ENCODE measurements at places on chromosomes 7 and 10.

GRCh38 chr10:13837966-13838365, 251.2 kb downstream of the PRPF18 start:
- DNase-seq: no peak

DNA sequence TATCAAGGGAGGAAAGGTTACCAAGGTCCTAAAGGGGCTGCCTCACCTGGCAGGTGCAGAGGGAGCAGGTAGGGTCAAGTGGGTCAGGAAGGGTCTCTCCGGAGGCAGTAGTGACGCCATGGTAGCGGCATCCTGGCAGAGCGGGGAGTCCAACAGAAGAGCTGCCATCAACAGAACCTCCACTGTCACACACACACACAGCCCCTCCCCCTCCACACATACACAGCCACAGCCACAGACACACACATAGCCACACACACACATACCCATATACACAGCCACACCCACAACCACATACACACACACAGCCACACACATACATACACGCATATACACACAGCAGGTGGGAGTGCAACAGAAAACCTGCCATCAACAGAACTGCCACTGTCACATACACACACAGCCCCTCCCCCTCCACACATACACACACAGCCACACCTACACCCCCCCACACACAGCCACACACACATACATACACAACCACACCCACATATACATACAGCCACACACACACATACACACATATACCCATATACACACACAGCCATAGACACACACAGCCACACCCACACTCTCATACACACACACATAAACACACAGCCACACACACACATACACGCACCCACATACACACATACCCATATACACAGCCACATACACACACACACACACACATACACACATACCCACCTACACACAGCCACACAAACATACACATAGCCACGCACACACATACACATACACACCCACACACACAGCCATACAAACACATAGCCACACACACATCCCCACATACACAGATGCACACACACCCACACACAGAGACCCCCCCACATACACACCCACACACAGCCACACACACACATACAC, 23.1 kb downstream of the KCP start:
- no peak for DNase-seq

DNA sequence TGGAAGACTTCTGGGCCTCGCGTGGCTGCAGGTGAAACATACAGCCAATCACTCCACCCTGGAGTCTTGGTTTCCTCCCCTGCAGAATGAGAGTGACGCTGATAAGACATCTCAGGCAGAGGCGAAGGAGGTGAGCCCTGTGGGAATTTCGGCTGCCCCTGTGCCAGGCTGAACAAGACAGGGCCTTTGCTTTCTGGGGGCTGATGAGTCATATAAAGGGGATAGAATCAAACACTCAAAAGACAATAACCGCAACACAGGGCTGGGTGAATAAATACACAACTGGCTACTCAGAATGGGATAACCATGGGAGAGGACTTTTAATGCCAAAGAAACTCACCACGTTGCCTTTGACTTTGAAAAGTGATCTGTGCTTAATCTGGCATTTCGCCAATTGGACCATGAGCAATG, 143.8 kb downstream of the KCNMA1 start:
- no peak for DNase-seq

DNA sequence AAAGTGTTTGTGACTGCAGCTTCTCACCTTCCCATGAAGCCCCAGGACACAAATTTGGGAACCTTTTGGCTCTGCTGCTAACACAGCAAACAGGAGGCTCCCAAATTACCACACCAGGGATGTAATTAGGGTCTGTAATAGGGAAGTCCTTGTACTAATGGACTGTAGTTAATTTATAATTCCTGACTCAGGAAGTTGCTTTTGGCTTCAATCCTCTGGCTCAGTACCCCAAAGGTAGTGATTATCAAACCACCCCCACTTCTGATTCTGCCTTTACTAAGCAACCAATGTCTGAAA, 3.8 kb upstream of the MALSU1 start:
- DNase-seq: no peak

GRCh38 chr7:99380823-99381663, 6.5 kb downstream of the ARPC1B start:
- DNase-seq: no peak

GRCh38 chr7:107874605-107875446, 16.2 kb upstream of the DLD start:
- DNase-seq: peak; percentile 35

DNA sequence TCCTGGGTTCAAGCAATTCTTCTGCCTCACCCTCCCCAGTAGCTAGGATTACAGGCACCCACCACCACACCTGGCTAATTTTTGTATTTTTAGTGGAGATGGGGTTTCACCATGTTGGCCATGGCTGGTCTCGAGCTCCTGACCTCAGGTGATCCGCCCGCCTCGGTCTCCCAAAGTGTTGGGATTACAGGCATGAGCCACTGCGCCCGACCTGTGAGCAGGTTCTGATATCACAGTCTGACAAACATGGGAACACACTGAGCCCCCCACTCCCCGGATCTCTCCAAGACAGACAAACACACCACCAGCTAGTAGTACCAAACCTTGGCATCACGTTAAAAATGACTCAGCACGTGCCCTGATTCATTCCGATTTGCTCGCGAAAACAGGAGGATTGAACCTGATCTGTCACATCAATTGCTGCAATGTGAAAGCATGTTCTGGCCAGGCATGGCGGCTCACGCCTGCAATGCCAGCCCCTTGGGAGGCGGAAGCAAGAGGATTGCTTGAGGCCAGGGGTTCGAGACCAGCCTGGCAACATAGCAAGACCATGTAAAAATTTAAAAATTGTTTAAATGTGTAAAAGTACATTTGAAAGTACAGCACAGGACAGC, 106.5 kb downstream of the SMURF1 start:
- DNase-seq: no peak

- DNase-seq: no peak
Measured at GRCh38 chr7:94556028-94556427, 46.4 kb downstream of the CASD1 start.

DNA sequence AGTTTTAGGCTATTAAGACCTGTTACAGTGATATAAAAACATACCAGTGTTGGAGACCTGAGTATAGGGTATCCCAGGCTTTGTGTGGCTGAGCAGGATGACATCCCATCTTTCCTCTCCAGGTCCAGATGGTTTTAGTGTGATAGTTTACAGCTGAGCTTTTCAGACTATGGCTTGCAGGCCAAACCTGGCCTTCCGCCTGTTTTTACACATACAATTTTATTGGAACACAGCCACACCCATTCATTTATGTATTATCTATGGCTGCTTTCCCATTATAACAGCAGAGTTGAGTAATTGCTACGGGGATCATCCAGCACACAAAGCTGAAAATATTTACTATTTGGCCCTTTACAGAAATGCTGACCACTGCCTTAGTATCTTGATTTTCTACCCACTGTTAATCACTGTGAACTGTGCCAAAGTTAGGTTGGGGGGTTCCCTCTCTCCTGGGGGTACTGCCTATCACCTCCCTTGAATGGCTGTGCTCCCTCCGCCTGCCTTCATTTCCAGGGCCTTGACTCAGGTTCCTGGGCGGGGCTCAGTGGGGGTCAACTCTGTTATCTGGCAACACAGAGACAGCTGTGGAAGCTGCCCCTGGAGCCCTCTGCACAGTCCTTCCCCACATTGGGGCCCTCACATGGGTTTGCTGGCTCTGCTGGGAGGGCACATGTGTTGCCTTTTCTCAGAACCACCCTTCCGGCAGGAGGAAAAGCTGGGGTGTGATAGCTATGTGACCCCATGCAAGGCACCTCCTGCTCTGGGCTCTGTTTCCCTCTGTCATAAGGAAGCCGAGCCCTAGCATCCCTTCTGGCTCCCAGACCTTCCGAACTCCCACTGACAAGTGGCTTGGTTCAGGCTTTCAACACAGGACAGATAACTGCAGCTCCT, 40.3 kb upstream of the SH2D4B start:
- no peak for DNase-seq

DNA sequence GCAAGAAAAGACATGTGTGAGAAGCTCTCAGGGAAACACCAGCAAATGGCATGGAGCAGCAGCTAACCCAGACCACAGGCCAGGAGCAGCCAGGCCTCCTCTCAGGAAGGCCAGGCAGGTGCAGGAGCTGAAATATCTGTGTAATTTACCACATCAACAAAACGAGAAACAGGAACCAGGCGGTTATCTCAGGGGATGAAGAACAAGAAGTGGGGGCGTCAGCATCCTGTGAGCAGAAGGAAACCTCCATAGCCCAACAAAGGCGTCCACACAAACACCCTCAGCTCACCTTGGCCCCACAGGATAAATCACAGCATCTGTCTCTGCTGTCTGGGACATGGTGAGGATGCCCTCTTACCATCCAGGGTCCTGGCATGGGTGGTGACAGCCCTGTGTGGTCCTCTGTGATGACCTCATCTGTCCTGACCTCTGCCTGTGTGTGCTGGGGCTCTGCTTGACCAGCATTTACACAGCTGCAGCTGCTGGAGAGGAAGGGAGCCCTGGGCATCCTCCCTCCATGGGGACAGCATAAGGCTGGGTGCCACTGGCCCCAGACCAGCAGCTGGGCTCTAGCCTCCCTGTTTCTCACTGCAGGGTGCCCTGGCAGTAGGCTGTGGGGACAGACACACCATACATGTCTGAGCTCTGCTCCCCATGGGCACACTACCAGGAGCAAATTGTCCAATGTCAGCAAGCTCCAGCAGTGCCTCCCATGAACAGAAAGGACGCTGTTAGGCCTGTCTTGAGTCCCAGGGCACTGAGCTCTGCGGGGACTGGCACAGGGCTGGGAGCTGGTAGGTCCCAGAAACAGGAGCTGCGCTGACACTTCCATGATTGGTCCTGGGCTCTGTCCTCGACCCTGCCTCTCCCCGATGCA, 34.6 kb downstream of the ANXA8 start:
- DNase-seq: no peak

DNA sequence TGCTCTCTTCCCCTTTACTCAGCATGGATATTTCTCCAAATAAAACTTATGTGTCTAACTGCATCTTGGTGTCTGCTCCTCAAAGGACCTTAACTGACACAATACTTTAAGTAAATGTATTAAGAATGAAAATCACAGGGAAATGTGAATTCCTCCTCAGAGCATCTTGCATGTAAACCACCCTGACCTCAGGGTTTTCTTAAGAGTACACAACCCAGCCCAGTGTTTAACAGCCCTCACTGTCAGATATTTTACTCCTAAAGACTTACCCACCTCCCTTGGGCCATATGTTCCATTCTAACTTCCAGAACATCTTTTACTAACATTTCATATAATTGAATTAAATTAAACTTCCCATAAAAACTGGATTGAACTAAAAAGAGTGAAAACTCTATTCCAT, 315.3 kb downstream of the HPSE2 start:
- DNase-seq: no peak

DNA sequence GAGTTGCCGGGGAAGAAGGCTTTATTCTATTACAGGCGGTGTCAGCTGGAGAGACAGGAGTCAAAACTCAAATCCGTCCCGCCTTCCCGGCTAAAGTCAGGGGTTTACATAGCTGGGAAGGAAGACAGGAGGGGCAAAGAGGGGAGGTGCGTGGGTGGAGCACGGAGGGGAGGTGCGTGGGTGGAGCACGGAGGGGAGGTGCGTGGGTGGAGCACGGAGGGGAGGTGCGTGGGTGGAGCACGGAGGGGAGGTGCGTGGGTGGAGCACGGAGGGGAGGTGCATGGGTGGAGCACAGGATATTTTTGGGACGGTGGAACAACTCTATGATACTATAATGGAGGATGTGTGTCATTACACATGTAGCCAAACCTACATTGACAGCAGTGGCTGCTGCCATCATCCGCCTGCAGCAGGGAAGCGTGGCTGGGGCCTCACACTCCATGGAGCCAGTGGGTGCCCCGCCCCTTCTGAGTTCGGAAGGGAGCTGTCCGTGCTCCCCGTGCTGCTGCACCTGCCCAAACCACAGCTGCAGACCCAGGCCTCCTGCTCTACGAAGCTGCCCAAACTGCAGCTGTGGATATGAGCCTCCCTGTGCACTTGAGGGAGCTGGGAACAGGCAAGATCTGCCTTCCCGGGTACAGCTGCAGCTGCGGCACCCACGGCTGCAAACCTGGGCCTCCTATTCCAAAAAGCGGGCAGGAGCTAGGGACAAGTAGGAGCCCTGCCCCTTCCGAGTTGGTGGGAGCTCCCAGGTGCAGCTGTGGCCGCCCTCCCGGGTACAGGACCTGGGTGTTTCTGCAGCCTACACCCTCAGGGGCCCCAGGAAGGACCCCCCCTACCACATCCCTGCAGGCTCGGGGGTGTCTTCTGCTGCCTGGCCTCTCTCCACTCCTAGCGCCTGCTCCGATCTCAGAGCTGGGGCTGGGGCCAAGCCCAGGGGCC, 119.4 kb downstream of the DYNC2I1 start:
- no peak for DNase-seq

DNA sequence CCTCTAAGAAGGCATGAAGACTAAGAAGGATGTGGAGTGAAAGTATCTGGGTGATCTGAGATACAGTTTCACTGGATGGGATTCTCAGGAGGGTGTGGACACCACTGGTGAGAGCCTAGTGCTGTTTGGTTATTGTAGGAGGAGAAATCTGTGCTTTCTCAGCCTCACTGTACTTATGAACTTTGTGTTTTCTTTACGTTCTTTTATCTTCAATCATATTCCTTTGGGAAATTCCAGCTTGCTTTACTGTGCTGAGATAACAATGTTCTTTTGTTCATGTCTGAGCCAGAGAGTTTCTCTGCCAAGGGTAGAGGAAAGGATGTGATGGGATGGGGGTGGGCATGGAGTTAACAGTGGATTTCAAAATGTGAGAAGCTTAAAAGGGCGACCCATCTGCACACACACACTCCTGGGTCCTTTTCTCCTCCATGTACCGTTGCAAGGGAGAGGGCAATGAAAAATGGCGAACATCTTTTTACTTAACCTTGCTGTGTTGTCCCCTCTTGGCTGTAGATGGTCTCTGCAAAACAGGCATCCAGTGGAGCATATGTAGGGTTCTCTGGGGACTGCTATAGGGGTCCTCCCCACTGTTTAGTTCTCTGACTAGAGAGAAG, 25.0 kb upstream of the TAX1BP1 start:
- DNase-seq: no peak

- peak; percentile 14 for DNase-seq
Measured at GRCh38 chr10:58588673-58589265, 76.1 kb downstream of the BICC1 start.

GRCh38 chr10:131975796-131976195, 5.9 kb downstream of the BNIP3 start:
- no peak for DNase-seq

- no peak for DNase-seq
Measured at GRCh38 chr7:148735141-148735540, 36.4 kb downstream of the CUL1 start.

GRCh38 chr10:16381083-16381482, 55.7 kb upstream of the PTER start:
- DNase-seq: no peak
